ENCODE measurements at places on chromosomes 4 and X.
A peak's percentile ranks its signal among the peaks of the same experiment; 100 is the strongest.

DNA sequence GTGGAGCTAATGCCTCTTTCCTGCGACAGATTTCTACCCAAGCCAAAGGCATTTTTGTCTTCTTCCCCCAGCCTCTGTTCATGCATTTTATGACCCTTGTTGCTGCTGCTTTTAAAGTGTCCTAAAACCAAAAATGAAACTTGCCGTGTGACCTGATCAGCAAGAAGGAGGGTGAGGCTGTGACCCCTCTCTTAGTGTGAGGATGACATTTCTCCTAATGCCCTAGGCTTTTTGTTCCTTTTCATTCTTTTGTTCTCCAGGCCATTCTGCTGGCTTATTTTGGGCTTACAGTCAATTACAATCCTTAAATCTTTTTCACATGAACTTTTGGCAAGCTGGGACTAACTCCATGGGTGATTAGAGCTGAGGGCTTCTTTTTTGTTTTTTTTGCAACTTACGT is 34.4 kb downstream of the PTTG2 start:
- DNase-seq, result no peak

DNA sequence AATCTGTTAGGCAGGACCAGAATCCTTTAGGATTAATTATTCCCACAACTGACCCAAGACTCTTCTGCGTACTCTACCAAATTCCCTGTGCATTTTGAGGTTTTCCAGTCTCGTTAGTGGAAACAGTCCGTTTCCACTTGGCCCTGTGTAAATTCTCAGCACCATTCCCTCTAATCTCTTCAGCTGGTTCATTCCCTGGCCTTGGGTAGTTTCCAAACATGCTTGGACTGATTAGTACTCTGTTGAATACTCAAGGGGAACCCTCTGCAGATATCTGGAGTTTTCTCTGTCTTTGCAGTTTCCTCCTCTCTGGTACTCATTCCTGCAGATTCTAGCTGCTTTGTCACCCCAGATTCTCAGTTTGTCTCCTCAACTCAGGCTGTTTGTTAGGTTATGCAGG is 80.4 kb downstream of the ZFX start:
- no peak for DNase-seq

DNA sequence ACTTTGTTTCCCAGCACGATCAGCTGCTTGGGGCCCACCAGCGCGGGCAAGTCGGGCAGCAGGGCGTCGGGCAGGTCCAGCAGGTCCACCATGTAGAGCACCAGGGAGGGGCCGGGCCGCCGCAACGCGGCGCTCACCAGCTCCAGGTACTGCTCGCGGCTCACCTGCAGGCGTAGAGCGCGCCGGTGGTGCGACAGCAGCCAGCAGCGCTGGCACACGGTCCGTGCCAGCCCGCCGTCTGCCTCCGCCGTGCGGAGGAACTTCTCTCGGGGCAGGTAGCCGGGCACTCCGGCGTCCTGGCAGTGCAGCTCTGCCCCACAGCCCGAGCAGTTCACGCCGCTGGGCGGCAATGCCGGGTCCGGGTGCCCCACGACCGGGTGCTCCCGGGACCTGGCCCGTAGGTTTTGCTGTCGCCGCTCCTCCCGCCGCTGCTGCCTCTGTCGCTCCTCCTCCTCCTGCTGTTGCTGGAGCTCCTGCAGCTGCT is 527 bp downstream of the NOA1 start:
- DNase-seq, result peak; percentile 38

GRCh38 chr4:97867557-97868091 is 275.7 kb downstream of the STPG2 start:
- no peak for DNase-seq

DNA sequence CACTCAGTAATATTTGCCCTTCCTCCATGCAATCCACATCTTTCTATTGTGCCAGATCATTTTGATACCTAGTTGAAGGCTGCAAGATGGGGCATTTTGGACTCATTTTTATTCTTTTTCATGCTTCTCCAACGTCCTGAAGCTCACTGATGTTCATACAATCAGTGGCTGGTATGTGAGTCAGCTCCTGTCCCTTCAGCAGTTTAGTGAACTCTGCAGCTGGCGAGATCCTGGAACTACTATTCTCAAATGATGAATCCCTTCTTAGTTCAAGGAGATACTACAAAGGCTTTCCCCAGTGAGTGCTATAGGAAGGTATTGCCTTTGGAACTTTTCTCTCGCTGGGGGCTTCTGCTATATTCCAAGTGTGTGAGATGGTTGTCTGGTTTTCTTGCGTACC is 9.6 kb upstream of the CCDC149 start:
- no peak for DNase-seq
